ENCODE measurements at places on chromosomes 13 and 19. TPM values are rescaled to one million over a fixed set of nuclear protein-coding genes. Genes with fewer than 3 reads are reported as not detected.

GRCh38 chr13:30409886-30410704 lies 12.2 kb upstream of the UBE2L5 start:
- DNase-seq = no peak

GRCh38 chr13:78160793-78161192 lies 242.2 kb upstream of the EDNRB start:
- DNase-seq = peak; percentile 61

DNA sequence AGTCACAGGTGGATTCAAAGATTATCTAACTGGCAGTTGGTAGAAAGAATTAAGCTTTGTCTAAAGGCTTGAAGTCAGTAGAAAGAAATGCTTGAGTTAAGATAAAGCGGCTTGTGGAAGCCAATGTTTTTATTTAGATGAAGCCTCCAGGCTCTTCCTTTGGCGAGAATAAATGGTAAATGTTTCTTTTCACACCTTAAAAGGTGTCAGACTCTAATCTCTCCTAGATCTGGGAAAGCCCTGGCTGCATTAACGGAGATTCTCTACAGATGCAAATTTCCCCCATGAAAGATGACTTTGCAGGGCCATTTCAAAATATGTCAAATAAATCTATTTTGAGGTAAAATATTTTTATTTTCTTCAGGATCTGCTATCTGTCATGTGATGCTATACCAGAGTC lies 37.8 kb upstream of the PCCA start:
- no peak for DNase-seq

Gene C19orf38
- polyA plus RNA-seq = 0.67 TPM

DNA sequence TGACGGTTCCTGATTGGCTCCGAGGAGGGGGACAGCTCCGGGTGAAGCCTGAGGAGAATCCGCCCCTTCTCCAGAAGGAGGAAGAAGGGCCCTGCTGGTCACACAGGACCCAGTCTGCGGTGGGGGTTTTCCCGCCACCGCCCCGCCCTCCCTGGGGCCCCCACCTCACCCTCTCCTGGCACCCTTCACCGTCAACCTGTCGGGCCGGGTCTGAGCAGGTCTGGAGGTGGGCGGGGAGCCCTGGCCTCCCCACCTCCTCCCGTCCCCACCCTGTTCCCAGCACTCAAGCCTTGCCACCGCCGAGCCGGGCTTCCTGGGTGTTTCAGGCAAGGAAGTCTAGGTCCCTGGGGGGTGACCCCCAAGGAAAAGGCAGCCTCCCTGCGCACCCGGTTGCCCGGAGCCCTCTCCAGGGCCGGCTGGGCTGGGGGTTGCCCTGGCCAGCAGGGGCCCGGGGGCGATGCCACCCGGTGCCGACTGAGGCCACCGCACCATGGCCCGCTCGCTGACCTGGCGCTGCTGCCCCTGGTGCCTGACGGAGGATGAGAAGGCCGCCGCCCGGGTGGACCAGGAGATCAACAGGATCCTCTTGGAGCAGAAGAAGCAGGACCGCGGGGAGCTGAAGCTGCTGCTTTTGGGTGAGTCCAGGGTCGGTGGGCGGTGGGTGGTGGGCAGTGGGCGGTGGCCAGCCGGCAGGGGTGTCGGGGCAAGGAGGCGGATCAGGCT lies at the start of gene GNA15:
Gene GNA15, plus strand, starts transcription at position 73 of the 723 bp plus-strand sequence. Its CDS starts 418 bp downstream, at position 491.
- no peak for DNase-seq

Measured in AG04450 (cell line).